Naive thymus-derived CD8-positive, alpha-beta T cell (primary cell): ENCODE measurements at places on chromosomes 2 and 18. TPM values are rescaled to one million over a fixed set of nuclear protein-coding genes. Genes with fewer than 3 reads are reported as not detected.

DNA sequence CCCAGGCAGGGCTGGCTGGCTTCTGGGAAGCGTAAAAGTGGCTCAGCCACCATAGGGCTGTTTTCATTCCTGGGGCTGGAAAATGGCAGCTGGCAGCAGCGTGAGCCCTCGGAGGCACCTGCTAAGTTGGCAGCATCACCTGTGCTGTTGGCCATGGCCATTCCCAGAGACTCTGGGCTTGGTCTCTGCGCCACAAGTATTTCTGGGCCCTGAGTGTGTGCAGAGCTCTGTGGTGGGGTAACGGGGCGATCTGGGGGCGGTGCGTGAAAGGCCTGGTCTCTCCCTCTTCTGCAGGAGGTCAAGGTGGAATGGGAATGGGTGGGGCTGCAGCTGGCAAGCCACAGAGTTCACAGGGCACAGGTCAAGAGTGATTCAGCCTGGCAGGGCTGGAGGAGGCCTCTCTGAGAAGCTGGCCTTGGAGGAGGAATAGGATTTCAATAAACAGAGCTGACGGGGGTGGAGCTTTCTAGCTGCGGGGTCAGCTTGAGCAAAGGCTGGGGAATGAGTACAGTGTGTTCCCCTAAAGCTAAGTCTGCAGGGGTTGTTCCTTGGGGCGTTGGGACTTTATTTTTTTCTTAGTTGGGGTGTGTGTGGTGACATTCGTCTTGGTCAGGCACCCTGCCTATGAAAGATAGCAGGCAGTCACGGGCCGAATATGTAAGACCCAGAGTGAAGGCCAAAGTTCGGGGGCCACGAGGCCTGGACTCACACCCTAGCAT lies 10.3 kb upstream of the NTSR2 start:
- H3K4me1 ChIP-seq: peaks cover 1% of the 10 kb centered on the region
- no peaks in the 10 kb centered on the region for H3K36me3 ChIP-seq

- peaks cover 9% of the 10 kb centered on the region for H3K27me3 ChIP-seq
- DNase-seq: no peak
- no peak overlapping the region for H3K27ac ChIP-seq
- H3K36me3 ChIP-seq: no peaks in the 10 kb centered on the region
These were observed 128.4 kb downstream of the IRS1 start for GRCh38 chr2:226671141-226671676.

DNA sequence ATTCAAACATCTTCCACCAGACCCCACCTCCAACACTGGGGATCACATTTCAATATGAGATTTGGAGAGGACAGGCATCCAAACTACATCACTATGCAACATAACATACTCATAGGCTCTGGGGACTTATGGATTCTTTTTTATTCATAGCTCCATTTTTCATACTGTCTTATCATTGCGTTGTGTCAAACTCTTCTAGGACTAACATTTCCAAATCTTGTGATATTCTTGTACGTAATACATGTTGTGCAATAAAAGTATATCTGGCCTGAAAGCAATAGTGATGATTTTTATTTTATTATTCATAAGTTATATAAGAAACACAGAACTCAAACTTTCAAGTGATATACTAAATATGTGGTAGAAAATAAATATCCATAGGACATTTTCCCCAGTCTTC lies 60.6 kb upstream of the ACTR3 start:
- peaks cover 11% of the 10 kb centered on the region for H3K36me3 ChIP-seq
- no peak overlapping the region for H3K4me3 ChIP-seq
- no peaks in the 10 kb centered on the region for H3K4me1 ChIP-seq
- DNase-seq: no peak

DNA sequence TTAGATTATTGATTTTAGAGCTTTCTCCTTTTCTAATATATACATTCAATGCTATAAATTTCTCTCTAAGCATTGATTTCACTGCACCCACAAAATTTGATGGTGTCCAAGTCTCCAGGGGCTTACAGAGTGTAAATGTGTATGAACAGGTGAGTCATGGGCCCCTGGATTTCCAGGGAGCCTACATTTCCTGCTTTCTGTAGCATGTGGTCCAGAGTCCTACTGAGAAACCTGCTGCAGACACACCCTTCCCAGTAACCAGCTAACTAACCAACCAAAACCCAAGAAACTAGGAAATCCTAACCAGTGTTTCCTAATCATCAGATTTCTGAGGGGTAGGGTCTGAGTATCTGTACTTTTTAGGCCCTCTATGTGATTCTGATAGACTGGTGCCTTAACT lies 39.5 kb upstream of the TANC1 start:
- peaks cover 15% of the 10 kb centered on the region for H3K36me3 ChIP-seq
- DNase-seq: no peak
- H3K27ac ChIP-seq: no peak overlapping the region
- H3K27me3 ChIP-seq: peaks cover 7% of the 10 kb centered on the region
- no peaks in the 10 kb centered on the region for H3K4me1 ChIP-seq

TRABD2A gene
- 168 TPM for total RNA-seq

DNA sequence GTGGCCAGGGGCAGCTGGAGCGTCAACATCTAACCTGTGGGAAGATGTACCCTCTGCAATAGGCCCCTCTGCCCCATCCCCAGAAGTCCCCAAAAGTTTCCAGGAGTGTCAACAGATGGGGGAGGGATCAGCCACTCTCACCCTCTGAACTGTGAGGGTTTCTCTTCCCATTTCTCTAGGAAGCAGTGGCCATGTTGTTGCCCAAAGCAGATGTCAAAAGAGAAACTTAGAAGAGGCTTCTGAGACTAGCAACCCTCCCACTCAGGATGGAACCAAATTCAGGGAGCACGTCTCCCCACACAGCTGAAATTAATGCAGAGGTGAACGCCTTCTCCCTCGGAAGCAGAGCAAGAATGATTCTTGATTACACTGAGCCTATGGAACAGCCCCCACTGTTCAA lies 70.3 kb downstream of the ARL4C start:
- H3K4me3 ChIP-seq: peak overlapping the region; percentile 88
- no peaks in the 10 kb centered on the region for H3K36me3 ChIP-seq
- peaks cover 91% of the 10 kb centered on the region for H3K4me1 ChIP-seq
- DNase-seq: no peak

- H3K27me3 ChIP-seq: peaks cover 16% of the 10 kb centered on the region
- H3K4me3 ChIP-seq: no peak overlapping the region
- no peaks in the 10 kb centered on the region for H3K4me1 ChIP-seq
- no peak for DNase-seq
These were observed 3.5 kb upstream of the FHOD3 start for GRCh38 chr18:36294031-36294430.

FMNL2 gene
- total RNA-seq: 0.77 TPM

IL36RN gene
- total RNA-seq: not detected
